ENCODE measurements at places on chromosomes 3 and 15.

DNA sequence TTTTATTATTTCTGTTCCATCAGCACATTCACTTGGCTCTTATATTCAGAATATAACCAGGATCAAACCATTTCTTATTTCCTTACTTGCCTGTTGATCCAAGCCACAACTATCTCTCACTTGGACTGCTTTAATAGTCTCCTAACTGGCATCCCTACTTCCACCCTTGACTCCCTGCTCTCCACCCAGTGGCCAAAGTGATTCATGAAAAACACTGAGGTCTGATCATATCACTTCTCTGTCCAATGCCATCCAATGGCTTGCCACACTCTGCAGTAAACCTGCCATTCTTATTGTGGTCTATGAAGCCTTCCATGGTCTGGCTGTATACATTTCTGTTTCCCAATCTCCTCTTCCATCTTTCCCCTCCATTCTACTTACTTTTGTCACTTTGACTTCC is 576.1 kb downstream of the PDCD6IP start:
- DNase-seq = no peak

DNA sequence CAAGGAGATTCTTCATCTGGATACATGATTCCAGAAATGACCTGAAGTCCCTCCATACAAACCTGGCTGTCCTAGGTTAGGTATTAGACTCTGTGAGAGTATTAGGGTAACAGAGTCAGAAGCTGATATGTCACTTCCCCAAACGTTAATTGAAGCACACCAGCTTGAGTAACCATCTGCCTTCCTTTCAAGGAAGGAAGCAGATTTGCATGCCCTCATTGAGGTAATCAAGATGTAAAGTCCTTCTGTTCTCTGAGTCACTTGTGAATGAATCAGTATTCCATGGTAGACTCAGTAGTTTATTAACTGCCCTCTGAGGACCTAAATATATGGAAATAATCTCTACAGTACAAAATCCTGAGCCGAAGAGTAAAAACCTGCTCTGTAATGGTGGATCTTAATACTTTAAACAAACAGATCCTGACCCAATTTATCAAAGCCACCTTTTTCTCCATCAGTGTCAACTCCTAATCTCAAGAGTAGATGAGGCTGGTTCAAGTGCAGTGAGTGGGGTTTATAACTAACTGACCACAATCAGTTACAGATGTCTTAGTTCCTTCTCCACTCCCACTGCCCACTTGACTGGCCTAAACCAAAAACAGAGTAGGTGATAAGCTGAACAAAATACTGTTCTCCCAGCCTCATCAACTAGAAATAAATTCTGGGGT is 246.2 kb upstream of the CHRM5 start:
- DNase-seq = no peak

DNA sequence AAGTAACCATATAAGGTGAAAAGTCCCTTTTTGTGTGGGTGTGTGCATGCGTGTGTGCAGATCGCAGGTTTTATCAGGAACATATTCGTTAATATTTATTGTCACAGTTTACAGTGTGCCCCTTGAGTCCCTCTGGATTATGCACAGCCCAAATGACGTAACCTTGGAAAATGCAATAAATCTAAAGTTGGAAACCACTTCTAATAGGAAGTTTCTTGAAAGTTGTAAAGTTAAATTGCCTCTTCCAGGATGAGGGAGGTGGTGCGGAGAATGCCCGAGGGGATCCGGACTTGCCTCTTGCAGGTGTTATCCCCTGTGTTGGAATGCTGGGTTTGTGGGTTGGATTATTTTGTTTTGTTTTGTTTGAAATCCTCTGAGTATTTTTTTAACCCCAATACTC is 143.3 kb downstream of the CMSS1 start:
- no peak for DNase-seq

DNA sequence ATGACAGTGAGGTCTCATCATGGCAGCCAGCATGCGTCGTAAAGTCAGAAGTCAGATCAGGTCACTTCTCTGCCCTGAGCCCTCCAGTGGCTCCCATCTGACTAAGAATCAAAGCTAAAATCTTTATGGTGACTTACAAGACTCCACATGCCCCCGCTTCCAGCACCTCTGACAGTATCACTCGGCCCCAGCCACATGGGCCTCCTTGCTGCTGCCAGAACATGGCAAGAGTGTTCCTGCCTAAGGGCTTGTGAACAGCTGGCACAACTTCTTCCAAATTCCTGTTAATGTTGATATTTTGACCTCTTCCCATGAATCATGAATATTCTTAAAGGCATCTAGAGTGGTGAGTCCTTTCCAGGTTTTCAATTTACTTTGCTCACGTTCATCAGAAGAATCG is 20.5 kb downstream of the POLR2M start:
- DNase-seq = no peak

DNA sequence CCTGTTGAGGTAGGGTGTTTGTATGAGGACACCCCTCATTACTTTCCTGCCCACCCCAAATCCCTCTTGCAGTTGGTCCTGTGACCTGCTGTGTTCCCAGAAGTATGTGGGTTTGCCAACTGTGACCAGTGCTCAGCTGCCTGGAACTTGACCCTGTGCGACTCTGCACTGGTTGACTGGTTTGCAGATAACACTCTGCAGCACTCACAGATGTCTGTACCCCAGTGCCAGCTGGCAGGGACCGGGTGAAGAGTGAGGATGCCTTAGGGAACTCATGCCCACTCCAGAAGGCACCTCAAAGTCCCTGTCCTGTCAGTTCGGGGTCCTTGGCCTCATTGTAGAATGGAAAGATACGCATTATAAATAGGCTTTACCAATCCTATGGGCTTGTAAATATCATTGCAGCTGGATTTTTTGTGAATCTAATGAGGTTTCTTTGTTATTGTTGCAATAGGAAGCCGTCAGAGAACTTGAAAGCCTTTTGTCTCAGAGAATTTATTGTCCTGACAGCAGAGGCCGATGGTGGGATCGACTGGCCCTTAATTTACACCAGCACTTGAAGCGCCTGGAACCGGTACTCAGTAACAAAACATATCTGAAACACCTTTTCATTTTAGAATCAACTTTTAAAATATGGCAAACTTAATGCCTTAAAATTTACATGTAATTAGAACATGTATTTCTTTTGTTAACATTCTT is 18.2 kb downstream of the FAN1 start:
- DNase-seq = no peak

GRCh38 chr3:142563496-142563997 is 15.0 kb downstream of the ATR start:
- no peak for DNase-seq

DNA sequence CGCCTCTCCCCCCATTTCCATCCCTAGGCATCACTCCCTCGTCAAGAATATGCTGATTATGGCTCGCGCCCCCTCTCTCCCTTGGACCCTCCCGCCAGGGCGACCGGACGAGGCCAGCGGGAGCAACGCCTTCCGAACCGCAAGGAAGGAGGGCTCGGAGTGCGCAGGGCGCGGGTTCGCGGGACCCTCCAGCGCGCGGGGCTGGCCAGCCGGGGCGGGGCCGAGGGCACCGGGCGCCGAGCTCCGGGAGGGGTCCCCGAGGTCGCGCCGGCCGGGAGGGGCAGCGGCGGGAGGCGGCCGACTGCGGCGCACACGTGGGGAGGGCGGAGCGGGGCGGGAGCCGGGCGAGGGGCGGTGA is 483 bp downstream of the EHD4 start:
- no peak for DNase-seq

DNA sequence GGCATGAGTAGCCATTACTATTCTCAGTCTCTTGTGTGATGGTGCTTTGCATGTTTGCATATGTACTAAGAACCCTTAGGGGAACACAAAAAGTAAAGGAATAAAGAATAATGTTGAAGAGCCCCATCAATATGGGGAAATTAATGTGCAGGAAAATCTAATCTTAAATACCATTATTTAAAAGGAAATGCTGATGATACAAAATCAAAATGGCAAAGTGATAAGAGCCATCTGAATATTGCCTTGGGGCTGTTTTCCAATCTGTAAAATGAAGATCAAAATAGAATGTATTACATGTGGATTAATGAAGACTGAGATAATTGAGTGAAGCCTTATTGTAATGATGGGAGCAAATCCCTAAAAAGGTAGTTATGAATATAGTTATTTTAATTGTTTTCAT is 771.4 kb downstream of the GRM7 start:
- no peak for DNase-seq

DNA sequence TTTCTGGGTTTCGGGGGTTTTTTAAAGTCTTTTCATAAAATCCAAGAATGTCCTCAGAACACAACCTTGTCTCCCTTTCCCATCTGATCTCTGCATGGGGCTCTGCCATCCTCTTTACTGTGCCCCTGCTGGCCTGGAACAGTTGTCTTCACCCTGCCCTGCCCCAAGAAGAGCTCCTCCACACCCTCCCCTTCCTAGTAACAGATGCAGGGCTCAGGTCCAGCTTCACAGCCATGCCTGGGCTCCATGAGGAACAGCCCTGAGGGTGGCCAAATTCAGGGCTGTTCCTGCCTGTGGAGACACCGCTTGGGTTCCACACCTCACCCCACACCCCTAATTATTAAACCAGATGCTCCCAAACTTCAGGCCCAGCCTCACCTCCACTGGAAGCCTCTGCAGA is 12.9 kb upstream of the ULK3 start:
- DNase-seq = no peak

DNA sequence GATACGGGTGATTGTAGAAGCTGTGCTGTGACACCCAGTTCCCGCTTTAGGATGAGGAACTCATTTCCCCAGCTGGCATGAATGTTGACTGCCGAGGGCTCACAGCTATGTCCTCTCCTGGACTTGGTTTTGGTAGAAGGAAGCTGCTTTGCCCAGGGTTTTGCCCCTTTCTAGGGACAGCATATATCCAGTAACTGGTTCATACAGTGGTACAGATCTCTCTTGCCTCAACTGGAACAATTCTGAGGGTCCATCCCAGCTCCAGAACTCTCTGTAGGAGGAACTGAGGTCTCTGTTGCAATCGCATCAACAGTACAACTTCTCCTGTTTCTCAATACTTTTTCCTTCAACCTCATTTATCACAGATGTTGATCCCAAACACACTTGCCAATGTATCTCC is 54.5 kb upstream of the FNDC3B start:
- DNase-seq = no peak

- no peak for DNase-seq
Measured at GRCh38 chr3:134651347-134652041, 672 bp upstream of the KY start.

- DNase-seq = no peak
Measured at GRCh38 chr3:50201573-50202315, 3.3 kb upstream of the SLC38A3 start.

DNA sequence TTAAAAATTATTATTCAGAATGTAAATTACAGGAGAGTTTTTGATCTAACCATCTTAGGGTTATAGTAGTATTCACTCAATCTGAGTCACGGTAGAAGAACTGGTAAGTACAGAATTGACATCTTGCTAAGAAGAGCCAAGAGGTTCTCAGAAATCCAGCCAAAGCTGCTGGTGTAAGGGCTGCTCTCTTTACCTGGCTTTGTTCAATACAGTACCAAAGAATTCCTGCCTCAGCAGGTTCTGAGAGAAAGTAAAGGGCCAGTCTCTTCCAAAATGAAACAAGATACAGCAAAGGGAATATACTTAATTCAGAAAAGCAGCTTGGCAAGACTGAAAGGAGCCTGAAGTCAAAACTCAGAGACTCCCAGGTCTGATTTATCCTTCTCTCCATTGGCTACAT is 193.1 kb downstream of the TNIK start:
- DNase-seq = no peak

DNA sequence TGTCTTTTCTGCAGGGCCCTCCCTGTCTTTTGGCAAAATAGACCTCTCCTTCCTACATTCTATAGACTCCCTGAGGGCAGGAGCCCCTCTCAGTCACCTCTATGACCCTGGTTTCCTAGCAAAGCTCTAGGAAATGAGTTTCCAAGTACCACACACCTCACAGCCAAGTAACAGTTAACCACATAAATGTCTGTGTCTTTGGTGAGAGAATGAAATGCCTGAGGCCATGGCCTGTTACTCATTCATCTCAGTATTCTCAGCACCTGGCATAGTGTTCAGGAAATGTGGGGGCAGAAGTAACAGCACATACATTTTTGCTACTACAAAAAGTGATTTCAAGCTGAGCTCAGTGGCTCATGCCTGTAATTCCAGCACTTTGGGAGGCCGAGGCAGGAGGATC is 21.0 kb downstream of the RFT1 start:
- DNase-seq = no peak

DNA sequence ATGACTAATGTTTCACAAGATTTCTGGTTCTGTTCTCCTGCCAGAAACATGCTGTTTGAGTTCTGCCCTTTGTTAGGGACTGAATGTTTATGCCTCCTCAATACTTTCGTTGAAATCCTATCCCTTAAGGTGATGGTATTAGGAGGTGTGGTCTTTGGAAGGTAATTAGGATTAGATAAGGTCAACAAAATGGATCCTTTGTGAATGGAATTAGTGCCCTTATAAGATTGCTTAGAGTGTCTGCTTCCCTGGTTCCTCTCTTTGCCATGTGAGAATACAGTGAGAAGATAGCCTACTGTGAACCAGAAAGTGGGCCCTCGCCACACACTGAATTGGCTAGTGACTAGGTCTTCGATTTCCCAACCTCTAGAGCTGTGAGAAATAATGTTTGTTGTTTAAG is 621.4 kb upstream of the ALCAM start:
- DNase-seq = no peak

DNA sequence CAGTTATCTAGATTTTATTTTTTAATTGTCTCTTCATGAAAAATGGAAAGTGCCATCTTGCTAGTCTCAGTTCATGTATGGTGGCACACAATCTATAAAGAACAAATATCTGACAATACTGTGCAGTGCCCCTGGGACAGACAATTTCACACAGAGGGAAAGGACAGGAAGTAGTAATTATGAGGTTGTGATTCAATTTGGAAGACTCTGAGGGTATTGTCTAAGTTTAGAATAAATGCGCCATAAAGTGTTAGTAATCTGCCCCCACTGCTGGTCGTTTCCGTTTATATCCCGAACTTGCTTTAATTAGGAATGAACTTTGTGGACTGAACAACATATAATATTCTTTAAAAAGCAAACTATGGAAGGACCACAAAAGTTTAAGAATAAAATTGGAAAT is 196.4 kb upstream of the SLC24A5 start:
- no peak for DNase-seq

- no peak for DNase-seq
Measured at GRCh38 chr3:18466136-18466535, 41.0 kb upstream of the SATB1 start.

- no peak for DNase-seq
Measured at GRCh38 chr3:96994988-96995387, 180.6 kb downstream of the EPHA6 start.

DNA sequence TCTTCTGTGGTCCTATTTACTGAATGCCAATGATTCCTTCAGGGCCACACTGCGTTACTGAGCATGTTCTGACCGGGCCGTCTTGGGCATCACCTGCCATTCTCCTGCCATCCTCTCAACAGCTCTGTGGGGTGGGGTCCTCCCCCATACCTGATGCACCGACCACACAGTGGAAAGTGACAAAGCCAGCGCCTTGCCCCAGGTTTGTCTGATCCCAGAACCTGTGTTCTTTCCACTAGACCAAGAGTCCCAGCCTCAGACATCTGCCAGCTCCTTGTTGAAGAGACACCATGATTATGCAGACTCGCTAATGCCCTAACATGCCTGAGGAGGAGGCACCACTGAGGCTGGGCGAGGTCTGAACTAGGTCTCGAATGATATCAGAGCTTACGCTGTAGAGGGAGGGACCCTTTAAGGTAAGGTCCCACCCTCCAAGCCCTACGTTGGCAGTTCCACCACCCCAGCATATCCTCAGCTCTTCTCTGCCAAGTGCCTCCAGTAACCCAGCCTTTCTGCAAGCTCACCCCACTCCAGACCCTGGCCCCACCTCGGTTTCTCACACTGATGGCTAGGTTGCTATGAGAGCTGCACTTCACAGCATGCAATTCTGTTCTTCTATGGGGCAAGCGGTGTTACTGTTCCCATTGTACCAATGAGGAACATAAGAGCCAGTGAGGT is 29.8 kb upstream of the PLXNA1 start:
- no peak for DNase-seq

All from stimulated activated CD8-positive, alpha-beta memory T cell treated with anti-CD3 and anti-CD28 coated beads, Interleukin-4, amount 100 ng/mL, for 1 hour (primary cell).